Cardiac muscle cell (in vitro differentiated cells and primary cell): ENCODE measurements at places on chromosomes 16 and 17. TPM values are rescaled to one million over a fixed set of nuclear protein-coding genes. Genes with fewer than 3 reads are reported as not detected.
A peak's percentile ranks its signal among the peaks of the same experiment; 100 is the strongest.

DNA sequence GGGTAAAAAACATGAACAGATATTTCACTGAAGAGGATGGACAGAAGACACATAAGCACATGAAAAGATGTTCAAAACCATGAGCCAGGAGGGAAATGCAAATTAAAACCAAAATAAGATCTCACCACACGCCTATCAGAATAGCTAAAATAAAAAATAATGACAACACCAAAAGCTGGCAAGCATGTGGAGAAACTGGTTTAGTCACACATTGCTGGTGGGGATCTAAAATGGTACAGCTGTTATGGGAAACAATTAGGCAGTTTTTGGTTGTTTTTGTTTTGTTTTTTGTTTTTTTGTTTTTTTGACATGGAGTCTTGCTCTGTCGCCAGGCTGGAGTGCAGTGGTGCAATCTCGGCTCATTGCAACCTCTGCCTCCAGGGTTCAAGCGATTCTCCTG lies 44.7 kb upstream of the TEKT3 start:
- H3K4me1 ChIP-seq, result no peaks in the 10 kb centered on the region
- no peaks in the 10 kb centered on the region for H3K36me3 ChIP-seq
- H3K27ac ChIP-seq, result no peak overlapping the region
- no peak for DNase-seq

- peak; percentile 36 for DNase-seq
- H3K4me3 ChIP-seq, result no peak overlapping the region
- no peaks in the 10 kb centered on the region for H3K4me1 ChIP-seq
- H3K27me3 ChIP-seq, result no peaks in the 10 kb centered on the region
- H3K27ac ChIP-seq, result peak overlapping the region; percentile 17
Measured at GRCh38 chr17:67902511-67903231, 77.4 kb downstream of the BPTF start.

DNA sequence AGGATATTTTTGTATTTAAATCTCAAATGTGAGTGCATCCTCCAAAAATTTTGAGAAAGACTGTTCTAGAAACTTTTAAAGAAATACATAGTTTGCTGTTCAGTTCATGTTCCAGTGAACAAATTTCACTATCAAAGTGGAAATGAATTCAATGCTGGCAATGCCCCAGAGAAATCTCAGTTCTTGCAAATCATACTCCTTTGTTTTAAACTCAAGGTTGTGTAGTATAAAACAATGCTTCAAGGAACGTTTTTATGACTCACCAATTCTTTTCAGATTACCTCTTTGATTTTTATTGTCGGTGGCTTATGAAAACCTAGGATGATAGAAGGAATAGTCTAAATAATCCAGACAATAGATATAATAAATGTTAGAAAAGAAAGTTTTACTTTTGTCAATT lies 17.6 kb downstream of the LPCAT2 start:
- no peak overlapping the region for H3K27ac ChIP-seq
- H3K36me3 ChIP-seq, result no peaks in the 10 kb centered on the region
- DNase-seq, result peak; percentile 58
- H3K27me3 ChIP-seq, result no peaks in the 10 kb centered on the region

DNA sequence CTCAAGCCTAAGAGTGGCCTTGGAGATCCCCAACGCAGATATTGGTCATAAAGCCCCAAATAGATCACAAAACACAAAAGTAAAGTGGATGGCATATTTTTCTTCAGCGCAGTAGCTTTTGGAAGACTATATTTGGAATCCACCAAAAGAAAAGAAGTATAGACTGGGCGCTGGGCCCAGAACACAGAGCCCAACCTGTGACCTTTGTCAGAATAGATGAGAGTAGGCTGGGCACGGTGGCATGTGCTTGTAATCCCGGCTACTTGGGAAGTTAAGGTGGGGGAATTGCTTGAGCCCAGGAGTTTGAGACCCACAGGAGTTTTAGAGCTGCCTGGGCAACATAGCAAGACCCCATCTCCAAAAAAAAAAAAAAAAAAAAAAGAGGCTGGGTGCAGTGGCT lies 14.6 kb downstream of the SCIMP start:
- H3K27me3 ChIP-seq, result no peaks in the 10 kb centered on the region
- H3K27ac ChIP-seq, result no peak overlapping the region

DNA sequence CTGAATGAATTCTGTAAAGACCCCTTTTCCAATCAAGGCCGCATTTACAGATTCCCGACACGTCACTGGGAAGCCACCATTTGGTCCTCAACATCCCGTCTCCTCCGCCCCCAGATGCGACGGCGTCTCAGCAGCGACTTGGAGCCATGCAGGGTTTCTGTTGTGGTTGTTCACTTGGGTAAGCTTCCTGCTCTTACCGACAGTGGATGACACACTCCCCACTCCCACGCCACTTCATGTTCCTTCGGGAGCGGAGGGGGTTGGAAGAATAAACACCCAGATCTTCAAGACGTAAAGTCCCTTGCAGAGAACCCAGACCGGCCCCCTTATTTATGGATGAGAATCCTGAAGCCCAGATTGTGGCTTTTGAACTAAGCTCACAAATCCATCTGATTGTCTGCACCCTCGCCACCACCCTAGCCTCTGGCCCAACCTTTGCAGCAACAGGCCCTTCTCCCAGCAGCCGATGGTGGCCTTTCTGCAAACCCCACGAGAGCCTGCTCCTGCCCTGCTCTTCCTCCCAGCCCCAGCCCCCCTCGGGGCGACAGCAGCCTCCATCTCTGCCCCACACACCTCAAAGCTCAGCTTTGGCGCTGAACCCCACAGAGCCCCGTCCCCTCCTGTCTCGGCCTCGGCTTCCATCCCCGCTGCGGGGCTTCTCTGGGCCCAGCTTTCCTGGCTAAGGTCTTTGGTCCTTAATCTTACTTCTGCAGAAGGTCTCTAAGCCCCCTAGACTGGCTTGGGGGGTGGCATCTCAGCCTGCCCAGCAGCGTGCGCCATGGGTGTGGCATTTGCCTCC lies 19.0 kb upstream of the OSGIN1 start:
- H3K36me3 ChIP-seq, result no peaks in the 10 kb centered on the region
- no peaks in the 10 kb centered on the region for H3K4me1 ChIP-seq
- no peaks in the 10 kb centered on the region for H3K27me3 ChIP-seq
- H3K4me3 ChIP-seq, result no peak overlapping the region

DNA sequence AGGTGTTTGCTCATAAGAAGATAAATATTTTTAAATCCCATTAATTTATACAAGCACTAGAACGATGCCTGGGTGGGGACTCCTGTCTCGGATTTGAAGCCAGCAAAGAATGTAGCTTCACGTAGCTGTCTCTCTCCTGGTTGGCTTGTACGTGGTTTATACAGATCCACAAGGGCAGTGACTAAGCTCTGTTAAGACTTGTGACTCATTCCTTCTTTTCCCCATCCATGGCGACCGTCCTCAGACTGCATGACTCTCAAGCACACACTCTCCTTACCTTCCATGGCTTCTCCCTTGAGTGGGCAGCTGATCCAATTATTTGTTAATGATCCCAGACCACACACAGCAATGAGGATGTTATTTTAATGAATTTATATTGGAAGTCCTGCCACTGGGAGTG lies 679.7 kb upstream of the SOX9 start:
- DNase-seq, result peak; percentile 57
- no peaks in the 10 kb centered on the region for H3K36me3 ChIP-seq
- H3K4me1 ChIP-seq, result no peaks in the 10 kb centered on the region
- H3K27me3 ChIP-seq, result no peaks in the 10 kb centered on the region
- H3K27ac ChIP-seq, result no peak overlapping the region
- H3K4me3 ChIP-seq, result no peak overlapping the region

DNA sequence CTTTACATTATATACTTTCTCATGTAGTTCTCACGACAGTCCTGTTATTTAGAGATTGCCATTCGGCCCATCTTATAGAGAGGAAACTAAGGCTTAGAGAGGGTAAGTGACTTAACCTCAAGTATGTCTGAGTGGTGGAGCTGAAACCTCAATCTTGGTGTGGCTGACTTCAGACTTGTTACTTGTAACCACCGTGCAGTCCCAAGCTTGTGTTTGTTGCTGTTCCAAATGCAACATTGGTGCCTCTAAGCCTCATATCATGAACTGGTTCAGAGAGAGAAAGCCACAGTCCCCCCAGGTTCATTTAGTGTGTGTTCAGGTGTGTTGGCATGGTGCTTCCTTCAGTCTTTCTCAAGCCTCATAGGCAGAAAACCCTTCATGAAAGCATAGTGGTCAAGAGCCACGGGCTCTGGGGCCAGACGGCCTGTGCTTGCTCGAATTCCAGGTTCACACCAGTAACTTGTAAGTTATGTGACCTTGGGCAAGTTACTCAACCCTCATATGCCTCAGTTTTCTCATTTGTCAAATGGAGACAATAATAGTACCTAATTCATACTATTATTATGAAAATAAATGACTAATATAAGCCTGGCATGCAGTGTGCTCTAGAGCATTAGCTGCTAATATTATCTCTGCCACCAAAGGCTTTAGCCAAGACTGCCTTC lies 39.9 kb downstream of the CDH1 start:
- no peak for DNase-seq
- no peaks in the 10 kb centered on the region for H3K36me3 ChIP-seq

- H3K4me3 ChIP-seq, result no peak overlapping the region
- peaks cover 8% of the 10 kb centered on the region for H3K4me1 ChIP-seq
- H3K27me3 ChIP-seq, result no peaks in the 10 kb centered on the region
- no peaks in the 10 kb centered on the region for H3K36me3 ChIP-seq
- H3K27ac ChIP-seq, result no peak overlapping the region
Measured at GRCh38 chr16:57192720-57193486, 6.8 kb downstream of the RSPRY1 start.

DNA sequence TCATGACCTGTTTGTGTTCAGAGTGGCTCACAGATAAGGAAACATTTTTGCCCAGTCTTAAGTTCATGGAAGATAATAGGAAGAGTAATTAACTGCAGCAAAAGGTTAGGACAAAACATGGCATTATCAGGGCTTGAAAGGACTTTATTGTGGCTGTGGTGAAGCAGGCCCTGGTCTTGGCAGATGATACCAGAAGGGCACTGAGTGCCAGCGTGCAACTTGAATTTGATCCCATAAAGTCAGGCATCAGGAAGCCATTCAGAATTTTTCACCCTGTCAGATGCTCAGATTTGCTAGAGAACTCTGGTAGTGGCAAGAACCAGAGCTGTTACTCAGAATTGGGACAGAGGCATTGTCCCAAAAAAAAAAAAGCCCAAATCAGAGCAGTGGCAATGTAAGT lies 11.2 kb upstream of the COG7 start:
- no peak overlapping the region for H3K4me3 ChIP-seq
- peaks cover 8% of the 10 kb centered on the region for H3K4me1 ChIP-seq
- peak overlapping the region; percentile 81 for H3K27ac ChIP-seq
- H3K27me3 ChIP-seq, result no peaks in the 10 kb centered on the region
- H3K36me3 ChIP-seq, result peaks cover 29% of the 10 kb centered on the region
- no peak for DNase-seq

DNA sequence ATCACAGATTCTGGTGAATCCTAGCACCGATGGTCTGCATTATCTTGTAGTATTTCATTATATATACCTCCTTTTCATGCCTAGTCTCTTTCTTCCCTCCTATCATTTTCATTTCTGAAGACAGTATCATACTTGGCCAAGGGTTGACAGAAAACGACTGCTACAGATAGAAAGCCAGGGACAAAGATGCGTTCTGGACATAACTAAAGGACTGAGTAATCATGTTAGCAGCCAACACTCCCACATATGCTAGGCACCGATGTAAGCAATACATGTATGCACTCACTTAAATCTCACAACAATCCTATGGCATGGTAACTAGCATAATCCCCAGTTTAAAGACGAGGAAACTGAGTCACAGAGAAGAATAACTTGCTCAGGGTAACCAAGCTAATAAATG lies 22.9 kb downstream of the RDM1 start:
- no peaks in the 10 kb centered on the region for H3K27me3 ChIP-seq
- no peaks in the 10 kb centered on the region for H3K4me1 ChIP-seq
- no peaks in the 10 kb centered on the region for H3K36me3 ChIP-seq
- no peak overlapping the region for H3K4me3 ChIP-seq
- H3K27ac ChIP-seq, result no peak overlapping the region

- no peak overlapping the region for H3K4me3 ChIP-seq
- no peaks in the 10 kb centered on the region for H3K36me3 ChIP-seq
Measured at GRCh38 chr16:59205403-59205802, 471.3 kb upstream of the GOT2 start.

- H3K27me3 ChIP-seq, result no peaks in the 10 kb centered on the region
- H3K27ac ChIP-seq, result no peak overlapping the region
- H3K36me3 ChIP-seq, result no peaks in the 10 kb centered on the region
- no peaks in the 10 kb centered on the region for H3K4me1 ChIP-seq
- DNase-seq, result no peak
Measured at GRCh38 chr17:14245002-14245401, 8.3 kb upstream of the CDRT15 start.

DNA sequence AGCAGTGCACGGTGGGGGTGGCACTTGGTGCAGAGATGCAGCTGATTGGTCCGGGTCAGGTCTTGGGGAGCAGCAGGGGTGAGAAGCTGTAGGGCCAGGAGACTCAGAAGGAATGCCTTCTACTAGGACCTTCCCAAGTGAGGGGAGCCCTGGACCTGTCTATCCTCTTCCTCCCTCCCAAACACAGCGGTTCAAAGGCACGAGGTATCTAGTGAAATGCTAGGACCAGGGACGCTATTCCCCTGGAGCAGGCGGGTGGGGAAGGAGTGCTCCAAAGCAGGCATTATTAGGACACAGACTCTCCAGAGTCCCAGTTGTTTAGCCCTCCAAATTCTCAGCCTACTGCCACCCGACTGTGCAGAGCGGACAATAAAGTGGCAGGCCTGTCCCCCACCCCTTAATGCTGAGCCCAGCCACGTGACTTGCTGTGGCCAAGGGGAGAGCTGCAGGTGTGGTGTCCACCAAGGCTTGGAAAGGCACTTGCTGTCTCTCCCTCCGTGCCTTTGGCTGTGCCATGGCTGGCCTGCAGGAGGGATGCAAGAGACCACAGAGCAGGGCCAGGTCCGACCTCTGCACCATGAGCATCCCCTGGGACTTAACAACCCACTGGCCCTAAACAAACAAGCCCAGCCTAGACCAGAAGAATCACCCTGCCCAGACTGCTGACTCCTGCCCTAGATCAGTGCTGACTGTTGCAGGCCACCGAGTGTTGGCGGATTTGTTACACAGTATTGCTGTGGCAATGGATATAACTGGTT lies 97.2 kb downstream of the TBC1D16 start:
- H3K36me3 ChIP-seq, result no peaks in the 10 kb centered on the region
- no peak overlapping the region for H3K27ac ChIP-seq
- no peaks in the 10 kb centered on the region for H3K4me1 ChIP-seq

DNA sequence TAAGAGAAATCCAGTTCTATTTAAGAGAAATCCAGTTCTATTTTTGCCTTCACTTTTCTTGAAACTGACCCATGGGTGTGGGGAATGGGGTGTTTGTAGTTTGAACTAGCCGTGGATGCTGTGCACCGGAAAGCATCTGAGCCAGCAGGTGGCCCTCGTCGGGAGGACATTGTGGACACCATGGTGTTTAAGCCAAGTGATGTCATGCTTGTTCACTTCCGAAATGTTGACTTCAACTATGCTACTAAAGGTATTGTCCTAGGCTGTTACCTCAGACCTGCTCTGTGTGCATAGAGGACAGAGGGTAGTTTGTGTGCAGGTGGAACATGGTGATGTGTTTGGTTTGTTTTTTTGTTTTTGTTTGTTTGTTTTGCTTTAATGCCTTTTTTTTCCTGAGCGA lies 3.3 kb downstream of the ATXN2L start:
- H3K4me1 ChIP-seq, result peaks cover 10% of the 10 kb centered on the region
- H3K27ac ChIP-seq, result no peak overlapping the region
- H3K36me3 ChIP-seq, result peaks cover 51% of the 10 kb centered on the region

Gene IL21R
- 0.04 TPM in 1 of 2 replicates, not detected in the other for total RNA-seq

Gene AOC2
- 2.5 and 5.6 TPM in 2 replicates for total RNA-seq

Gene LRRC75A
- total RNA-seq, result 23.1 and 31.3 TPM in 2 replicates

Gene NR1D1
- total RNA-seq, result 1.2 and 3.7 TPM in 2 replicates

Gene HIGD1B
- total RNA-seq, result not detected in 2 replicates

Gene DUSP14
- total RNA-seq, result 23.0 and 40.4 TPM in 2 replicates
